ENCODE measurements at places on chromosomes 5 and 9. TPM values are rescaled to one million over a fixed set of nuclear protein-coding genes. Genes with fewer than 3 reads are reported as not detected.

GRCh38 chr9:79581388-79581787 lies 9.6 kb downstream of the TLE4 start:
- DNase-seq: no peak
- no peaks in the 10 kb centered on the region for H3K36me3 ChIP-seq
- H3K4me1 ChIP-seq: peaks cover 72% of the 10 kb centered on the region
- no peak overlapping the region for H3K27ac ChIP-seq

- no peak overlapping the region for H3K4me3 ChIP-seq
- no peak for DNase-seq
- no peak overlapping the region for H3K27ac ChIP-seq
- no peaks in the 10 kb centered on the region for H3K27me3 ChIP-seq
- H3K36me3 ChIP-seq: no peaks in the 10 kb centered on the region
- H3K4me1 ChIP-seq: no peaks in the 10 kb centered on the region
These were observed 304.6 kb downstream of the SLCO4C1 start for GRCh38 chr5:101991486-101991885.

- DNase-seq: peak; percentile 74
- H3K4me1 ChIP-seq: peaks cover 47% of the 10 kb centered on the region
- H3K36me3 ChIP-seq: no peaks in the 10 kb centered on the region
These were observed 145.5 kb downstream of the ERCC6L2 start for GRCh38 chr9:96020792-96021550.

GRCh38 chr5:2904956-2905355 lies 153.5 kb upstream of the IRX2 start:
- no peak for DNase-seq
- no peak overlapping the region for H3K27ac ChIP-seq
- no peaks in the 10 kb centered on the region for H3K36me3 ChIP-seq
- H3K27me3 ChIP-seq: no peaks in the 10 kb centered on the region

DNA sequence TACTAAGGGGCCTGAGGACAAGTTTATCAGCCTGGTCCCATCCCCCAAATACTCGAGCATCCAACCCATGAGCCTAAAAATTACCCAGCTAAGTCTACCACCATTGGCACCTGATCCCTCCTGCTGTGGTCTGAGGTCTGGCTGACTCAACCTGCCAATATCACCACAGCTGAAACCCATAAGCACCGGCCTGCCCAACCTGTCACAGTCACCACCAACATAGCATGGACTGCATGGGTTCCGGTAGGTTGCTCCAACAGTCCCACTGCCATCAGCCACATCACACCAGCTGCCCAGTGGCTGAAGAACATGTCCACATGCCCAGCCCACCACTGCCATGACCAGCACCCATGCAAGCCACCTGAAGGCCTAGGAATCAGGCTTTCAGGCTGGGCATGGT lies 495.0 kb downstream of the PRELID2 start:
- H3K36me3 ChIP-seq: no peaks in the 10 kb centered on the region
- H3K27ac ChIP-seq: no peak overlapping the region
- no peaks in the 10 kb centered on the region for H3K4me1 ChIP-seq
- DNase-seq: no peak

- H3K27ac ChIP-seq: peak overlapping the region; percentile 66
- peaks cover 55% of the 10 kb centered on the region for H3K4me1 ChIP-seq
- H3K27me3 ChIP-seq: no peaks in the 10 kb centered on the region
- H3K36me3 ChIP-seq: no peaks in the 10 kb centered on the region
- DNase-seq: peak; percentile 63
These were observed 70.6 kb downstream of the RXRA start for GRCh38 chr9:134396825-134397224.

- no peaks in the 10 kb centered on the region for H3K36me3 ChIP-seq
- H3K27me3 ChIP-seq: no peaks in the 10 kb centered on the region
- H3K4me3 ChIP-seq: no peak overlapping the region
- H3K4me1 ChIP-seq: no peaks in the 10 kb centered on the region
- H3K27ac ChIP-seq: no peak overlapping the region
- DNase-seq: no peak
These were observed 155.3 kb downstream of the ADAMTS12 start for GRCh38 chr5:33736510-33736909.

The PCDHB12 gene
- polyA plus RNA-seq: not detected
